Activated gamma-delta T cell treated with anti-CD3 and anti-CD28 coated beads, Interleukin-2, amount 50 U/mL, for 16 hours (primary cell): ENCODE measurements at places on chromosomes 1 and 21.
A peak's percentile ranks its signal among the peaks of the same experiment; 100 is the strongest.

- no peak for DNase-seq
Observed at GRCh38 chr1:63955370-63956145, 181.7 kb downstream of the ROR1 start.

DNA sequence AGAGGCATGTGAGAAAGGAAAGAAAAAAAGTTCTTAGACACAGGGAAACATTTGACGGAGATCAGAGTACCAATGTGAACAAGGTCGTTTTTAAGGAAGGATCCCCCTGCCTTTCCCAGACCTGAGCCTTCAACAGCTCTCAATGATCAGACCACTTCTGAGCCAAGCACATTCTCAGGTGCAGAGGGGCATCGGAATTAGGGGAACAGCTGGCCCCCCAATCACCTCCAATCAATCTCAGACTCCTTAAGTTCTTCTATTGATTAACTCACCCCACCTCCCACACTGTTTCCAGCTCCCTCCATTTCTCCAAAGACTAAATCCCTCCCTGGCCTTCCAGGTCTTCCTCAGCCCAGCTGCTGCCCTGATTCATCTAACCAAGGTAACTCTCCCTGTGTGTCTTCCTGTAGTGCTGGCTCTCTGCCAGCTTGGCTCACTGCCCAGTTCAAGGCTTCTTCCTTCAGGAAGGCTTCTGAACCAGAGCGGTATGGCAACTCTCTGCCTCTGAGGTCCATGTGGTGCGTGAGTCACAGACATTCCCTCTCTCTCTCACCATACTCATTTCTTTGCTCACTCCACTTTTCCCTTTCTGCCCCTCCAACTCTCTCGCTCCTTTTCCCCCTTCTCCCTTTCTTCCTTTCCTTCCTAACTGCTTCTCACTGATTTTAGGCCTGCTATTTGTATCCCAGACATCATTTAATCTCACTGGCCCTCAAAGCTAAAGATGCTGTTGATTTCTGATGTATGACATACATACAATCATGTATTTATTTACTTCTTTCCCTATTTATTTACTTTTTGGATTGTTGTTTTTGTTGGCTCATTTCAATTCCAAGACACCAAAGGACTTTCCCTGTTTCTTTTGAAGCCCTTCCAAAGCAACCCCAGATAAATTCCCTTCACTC is 18.1 kb downstream of the CFAP45 start:
- no peak for DNase-seq

DNA sequence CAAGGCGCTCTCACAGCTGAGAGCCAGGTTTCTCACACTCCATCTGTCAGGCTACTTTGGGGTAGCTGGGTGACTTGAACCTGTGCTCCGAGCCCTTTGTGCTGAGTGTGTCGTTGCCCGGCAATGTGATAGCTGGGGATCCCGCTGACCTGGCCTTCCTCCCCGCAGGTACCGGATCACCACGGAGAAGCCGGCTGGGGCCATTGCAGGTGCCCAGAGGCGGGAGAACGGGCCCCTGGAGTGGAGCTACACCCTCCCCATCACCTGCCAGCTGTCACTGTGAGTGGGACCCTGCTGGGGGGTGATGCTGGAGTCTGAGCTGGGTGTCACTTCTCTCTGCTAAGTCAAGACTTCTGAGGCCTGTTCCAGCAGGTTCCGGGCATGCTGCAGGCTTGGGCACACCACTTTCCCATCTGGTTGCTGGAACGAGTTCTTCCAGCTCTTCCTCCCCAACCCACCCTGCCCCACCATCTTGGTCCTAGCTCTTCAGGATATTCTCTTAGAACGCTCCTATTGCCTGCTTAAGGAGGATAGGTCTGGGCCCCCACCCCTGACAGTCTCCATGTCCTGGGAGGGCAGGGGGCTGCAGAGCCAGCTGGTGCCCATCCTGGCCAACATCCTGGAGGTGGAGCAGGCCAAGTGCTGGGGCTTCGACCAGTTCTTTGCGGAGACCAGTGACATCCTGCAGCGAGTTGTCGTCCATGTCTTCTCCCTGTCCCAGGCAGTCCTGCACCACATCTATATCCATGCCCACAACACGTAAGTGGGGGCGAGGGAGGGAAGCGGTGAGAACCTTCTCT is 7.5 kb downstream of the IKBKE start:
- no peak for DNase-seq

DNA sequence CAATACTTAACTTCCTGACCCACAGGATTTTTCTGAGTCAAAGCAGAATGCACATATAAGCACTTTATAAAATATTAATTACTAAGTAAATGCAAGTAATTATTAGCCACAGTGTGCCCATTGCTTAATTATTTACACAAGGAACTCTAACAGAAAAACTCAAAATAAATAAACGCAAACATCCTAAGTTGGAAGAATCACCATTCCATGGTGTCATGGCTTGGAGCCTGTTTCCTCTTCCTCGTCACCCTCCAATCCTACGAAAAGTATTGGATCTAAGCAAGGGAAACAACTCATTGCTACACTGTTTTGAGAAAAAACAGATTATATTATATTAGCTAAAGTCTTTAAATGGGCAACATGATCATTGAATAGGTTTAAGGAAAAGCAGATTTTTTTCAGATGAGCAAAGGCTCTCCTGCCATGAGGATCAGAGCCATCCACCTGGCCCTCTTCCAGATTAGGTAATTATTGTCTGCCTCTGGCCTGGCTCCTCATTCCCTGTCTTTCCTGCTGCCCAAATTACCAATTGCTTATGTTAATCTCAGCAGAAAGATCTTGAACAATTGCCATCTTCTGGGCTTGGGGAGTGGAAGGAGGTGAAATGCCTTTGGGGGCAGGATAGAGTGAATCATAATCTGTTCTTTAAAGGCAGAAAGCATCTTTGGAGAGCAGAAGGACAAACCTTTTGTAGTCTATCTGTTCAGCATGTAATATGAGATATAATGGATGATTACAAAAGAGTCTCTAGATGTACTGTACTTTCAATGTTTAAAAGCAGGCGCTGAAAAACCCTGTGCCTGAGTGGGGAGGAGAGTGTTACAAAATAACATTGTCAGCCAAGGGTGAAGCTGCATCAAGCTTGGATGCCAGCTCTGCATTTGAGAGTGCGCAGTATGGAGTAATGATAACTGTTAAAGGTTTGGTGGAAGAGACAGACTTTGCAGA is 121.2 kb downstream of the DUSP10 start:
- DNase-seq: no peak

DNA sequence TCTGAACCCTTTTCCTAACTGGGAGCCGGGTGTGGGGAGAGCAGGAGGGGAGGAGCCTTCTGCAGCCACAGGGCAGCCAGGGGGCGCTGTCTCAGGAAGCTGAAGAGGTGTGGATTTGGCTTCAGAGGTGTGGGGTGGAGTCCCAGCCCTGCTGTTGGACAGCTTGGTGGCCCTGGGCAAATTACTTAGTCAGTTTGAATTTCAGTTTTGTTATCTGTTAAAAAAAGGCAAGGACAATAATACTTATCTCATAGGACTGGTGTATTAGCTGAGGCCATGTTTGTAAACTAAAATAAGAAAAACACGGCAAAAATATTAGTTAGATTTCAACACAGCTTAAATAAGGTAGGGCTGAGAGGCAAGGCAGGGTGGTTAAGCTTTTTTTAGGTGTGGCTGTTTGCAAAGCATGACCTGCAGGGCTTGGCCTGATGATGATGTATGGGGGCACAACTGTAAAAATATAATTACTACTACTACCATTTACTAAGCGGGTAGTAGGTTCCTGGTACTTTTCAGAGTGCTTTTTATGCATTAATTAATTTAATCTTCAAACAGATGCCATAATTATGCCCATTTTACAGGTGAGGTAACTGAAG is 111.8 kb downstream of the PLXNA2 start:
- DNase-seq: peak; percentile 3

DNA sequence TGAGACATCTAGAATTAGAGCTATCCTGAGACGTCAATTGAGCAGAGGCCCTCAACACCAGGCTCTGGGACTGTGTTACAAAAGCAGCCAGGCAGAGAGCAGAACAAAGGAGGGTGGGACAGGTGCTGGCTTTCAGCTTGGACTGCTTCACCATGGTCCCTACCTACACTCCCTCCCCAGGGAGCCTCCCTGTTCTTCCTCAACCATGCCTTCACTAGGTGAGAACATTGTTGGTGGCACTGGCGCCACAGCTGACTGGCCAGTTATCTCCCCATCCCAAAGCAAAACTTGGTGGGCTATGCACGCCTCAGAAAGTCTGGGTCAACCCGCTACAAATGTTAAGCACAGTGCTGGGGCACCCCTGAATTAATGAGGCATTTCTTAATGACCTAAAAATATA is 87.8 kb downstream of the NMNAT2 start:
- no peak for DNase-seq

DNA sequence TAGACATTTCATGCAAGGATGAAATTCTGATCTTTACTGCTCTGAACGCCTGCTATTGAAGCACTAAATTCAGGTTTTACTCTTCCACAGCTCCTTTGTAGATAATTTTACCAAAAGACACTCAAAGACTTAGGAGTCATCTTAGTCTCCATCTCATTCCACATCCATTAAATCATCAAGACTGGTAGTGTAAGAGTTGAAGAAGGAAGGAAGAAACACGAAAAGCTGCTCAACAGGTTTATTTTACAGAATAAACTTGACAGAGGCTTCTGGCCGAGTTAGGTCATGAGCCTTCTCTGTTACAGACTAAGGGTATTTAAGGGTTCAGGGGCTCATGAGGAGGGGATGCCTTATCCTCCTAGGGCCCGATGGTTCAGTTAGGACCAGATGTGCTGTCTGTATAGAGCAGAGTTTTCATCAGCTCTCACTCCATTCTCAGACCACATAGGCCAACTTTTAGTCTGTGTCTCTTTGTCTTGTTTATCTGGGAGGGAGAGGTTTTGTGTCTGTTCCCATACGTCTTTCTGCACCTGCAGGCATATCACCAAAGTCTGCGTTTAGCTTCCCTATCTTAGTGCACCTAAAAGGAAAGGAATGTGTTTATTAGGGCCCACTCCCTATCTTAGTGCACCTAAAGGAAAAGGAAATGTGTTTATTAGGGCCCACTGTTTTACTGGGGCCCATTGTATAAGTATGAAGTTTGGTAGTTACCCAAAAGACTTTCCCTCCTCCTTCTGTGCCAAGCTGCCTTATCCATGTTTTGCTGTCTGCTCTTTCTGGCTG is 57.4 kb upstream of the RGS18 start:
- DNase-seq: no peak

GRCh38 chr1:117060441-117061317 is 553 bp downstream of the TTF2 start:
- DNase-seq: peak; percentile 9

GRCh38 chr1:234507626-234508387 is 28.8 kb upstream of the TARBP1 start:
- DNase-seq: no peak

GRCh38 chr1:182848736-182849135 is 9.6 kb downstream of the DHX9 start:
- DNase-seq: no peak

GRCh38 chr1:27071049-27071416 is 58.4 kb upstream of the TENT5B start:
- DNase-seq: no peak

DNA sequence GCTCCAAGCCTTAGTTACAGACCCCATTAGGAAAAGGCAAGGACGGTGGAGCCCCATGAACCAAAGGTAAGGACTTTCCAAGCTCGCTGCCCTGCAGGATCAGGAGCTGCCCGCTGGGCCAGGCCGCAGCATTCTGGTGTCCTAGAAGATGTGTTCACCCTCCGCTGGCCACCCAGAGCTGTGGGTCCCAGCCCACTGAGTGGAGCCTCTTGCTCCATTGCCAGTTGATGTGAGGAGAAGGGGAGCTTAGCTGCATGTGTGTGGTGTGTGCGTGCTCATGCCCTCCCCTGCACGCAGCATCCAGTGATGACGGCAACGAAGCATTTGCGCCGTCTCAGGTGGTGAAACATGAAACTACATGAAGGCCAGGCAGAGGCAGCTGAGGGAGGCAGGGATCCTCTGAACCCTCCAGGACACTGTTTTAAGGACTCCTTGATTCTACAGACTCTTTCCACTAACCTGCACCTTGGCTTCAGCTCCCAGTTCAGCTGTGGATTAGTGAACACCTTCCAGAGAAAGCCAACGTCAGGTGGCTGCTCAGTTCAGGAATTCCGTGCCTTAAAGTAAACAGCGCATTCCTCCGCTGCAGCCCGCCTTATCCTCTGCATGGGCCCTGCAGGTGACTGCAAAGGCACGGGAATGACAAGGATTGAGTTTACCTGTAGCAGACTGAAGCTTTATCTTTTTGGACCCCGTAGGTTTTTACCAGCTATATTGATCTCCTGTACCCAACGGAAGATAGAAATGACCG is 48.7 kb downstream of the SMYD2 start:
- DNase-seq: no peak

GRCh38 chr1:202046227-202046626 is 35.8 kb downstream of the ELF3 start:
- no peak for DNase-seq

GRCh38 chr21:17536381-17536780 is 23.5 kb downstream of the CXADR start:
- DNase-seq: no peak

GRCh38 chr21:46079352-46080170 is 18.4 kb upstream of the COL6A2 start:
- DNase-seq: no peak
